ENCODE measurements at places on chromosomes 3 and 15.

- DNase-seq, result no peak
Observed at GRCh38 chr3:43644443-43644842, 22.6 kb upstream of the ANO10 start.

DNA sequence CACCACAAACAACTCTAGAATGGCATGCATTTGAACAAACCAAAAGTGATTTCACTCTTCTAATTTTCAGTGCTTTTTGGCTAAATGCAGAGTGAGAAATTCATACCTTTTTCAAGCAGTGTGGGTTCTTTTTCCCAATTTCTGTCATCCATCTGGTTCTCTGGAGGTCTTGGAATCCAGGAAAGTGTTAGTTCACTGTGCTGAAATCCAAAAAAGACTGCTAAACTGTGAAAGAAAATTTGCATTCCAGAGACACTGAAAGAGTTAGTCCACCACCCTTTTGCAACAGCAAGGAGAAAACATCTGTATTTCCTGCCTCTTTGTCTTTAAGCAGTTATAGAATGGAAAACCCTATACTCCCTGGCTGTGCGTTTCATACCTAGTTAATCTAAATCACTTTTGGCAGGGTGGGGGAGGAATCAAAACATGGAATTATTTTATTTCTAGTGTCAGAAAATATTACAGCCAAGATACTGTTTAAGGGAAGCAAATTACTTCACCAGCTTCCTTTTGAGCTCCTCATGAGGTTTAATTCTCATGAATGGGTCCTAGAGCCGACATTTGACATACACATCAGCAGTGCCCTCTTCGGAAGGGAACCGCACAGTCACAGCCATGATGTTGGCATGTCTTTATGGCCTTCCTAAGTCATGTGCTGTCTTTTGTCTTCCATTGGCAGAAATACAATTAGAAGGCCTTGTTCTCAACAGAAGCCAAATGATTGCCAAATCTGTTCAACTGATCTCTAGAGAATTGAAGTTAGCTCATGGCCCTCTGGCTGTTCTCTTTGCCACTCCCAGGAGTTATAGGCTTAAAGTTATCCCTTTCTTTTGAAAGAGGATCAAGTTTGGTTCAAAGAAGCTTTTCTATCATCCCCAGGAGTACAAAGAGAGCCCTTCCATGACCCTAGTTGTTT is 317.7 kb upstream of the TPRG1 start:
- peak; percentile 21 for DNase-seq

DNA sequence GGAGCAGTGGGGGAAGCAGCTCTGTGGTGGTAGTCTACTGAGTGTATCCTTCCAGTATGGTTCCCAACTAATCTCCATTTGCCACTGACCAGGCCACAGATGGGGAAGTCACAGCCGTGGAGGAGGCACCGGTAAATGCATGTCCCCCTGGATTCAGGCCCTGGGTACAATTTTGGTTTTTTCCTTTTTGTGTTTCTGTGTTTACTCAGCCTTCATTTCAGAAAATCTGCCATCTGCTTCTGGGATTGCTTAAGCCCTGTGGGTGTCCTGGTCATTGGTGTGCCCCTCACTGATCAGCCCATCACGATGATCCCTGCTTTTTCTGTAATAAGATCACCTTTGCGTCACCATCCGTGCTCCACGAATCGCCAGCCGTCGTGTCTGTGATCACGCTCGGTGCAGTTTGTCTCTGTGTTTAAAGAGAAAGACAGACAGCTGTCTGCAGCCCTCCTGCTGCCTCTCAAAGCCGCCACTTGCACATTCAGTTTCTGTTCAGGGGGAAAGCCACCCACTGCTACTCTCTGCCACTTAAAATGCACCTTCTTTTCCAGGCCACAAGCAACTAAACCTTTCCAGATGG is 68.9 kb downstream of the DNASE1L3 start:
- DNase-seq, result no peak

DNA sequence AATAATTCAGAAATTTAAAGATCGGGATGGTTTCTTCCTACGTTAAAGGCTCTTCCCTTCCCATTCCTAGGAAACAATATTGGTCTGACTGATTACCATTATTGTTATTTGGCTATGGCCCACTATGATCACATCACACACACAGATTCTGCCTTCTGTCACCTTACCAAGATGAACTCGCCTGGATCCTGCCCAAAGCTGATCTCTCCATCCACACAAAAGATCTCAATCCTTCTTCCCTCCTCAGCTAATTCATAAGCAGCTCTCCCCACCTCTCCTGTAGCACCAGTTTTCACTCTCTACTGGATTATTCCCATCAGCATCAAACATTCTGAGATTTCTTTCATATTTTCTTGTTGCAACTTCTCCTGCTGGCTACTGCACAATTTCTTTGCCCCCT is 25.0 kb downstream of the PLCL2 start:
- DNase-seq, result no peak

GRCh38 chr15:86322629-86323028 is 243.0 kb downstream of the AGBL1 start:
- DNase-seq, result no peak

GRCh38 chr3:195097331-195098255 is 173.4 kb downstream of the XXYLT1 start:
- DNase-seq, result no peak

DNA sequence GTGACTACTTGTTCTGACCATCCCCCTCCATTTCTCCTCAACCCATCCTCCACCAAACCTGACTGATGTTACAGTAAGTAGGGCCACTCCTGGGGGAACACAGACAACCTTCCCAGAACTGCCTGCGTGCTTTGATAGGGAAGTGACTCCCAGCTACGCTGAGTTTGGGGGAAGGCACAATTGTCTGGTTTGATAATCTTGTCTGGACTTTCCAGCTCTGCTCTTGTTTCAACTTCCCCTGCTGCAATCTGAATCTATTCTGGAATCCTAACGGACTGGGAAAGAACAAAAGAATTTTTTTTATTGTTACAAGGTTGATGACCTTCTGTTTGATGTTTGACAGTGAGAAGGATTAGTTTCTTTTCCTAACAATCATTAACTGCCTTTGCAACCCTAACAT is 895.6 kb downstream of the ROBO1 start:
- DNase-seq, result peak; percentile 57

- DNase-seq, result peak; percentile 8
Observed at GRCh38 chr3:133828576-133829309, 23.1 kb downstream of the SRPRB start.

DNA sequence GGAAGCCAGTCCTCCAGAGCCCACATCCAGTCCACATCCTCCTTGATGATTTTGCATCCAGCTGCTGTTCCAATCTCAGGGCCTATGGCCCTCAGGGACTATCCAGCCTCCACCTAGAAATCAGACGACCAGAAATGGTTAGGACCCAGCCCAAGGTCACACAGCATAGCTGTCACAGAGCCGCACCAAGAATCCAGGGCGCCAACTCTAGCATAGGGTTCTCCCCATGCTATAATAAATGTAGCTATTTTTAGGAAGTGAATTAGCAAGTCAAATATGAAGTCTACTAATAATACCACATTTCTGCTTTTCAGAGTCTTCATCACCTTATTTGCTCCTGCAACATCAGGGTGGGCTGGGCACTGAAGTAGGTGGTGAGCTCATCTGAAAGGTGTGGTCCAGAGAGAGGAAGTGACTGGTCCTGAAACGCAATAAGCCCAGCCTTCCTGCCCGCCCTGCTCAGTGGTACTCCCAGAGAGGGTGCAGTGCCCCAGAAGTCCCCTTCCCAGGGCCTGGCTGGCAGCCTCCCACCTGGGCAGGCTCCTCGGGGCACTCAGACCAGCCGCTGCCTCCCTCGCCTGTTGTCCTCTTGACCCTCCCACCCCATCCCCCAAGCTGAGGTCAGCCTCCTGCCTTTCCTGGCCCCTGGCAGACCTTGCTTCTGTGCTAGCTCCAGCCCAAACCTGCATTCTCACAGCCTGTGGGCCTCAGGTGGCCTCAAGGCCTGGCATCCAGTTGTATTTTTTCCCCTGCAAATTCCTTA is 17.6 kb upstream of the CYP11A1 start:
- DNase-seq, result no peak

- no peak for DNase-seq
Observed at GRCh38 chr3:191634902-191635301, 173.9 kb downstream of the PYDC2 start.

DNA sequence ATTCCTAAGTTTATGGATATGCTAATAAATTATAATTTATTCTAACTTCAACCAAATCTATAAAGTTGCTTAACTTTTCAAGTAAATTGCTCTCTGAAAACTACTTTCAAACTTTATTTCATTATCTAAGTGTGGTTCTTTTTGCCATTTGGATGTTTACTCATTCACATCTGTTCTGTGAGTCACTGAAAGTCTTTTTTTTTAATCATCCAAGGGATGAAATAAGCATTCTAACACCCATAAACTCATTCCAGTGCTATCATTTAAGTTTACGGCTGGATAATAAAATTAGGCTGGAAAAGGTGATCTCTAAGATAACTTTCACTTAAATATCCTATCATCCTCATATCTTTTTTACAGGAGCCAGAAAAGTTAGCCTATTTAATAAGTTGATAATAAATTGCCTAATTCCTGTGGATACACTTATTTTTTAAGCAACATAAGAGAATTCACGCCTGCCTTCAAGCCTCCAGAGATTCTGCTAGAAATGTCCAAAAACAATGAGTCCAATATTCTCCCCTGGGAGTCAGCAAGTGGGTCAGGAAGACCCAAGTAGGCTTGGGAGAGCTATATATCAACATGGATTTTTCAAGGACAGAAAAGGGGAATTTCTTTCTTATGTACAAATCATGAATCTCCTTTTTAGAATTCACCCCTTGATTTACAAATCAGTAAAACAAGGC is 25.8 kb downstream of the SCG3 start:
- no peak for DNase-seq

GRCh38 chr15:66542896-66543295 is 22.9 kb downstream of the LCTL start:
- no peak for DNase-seq

DNA sequence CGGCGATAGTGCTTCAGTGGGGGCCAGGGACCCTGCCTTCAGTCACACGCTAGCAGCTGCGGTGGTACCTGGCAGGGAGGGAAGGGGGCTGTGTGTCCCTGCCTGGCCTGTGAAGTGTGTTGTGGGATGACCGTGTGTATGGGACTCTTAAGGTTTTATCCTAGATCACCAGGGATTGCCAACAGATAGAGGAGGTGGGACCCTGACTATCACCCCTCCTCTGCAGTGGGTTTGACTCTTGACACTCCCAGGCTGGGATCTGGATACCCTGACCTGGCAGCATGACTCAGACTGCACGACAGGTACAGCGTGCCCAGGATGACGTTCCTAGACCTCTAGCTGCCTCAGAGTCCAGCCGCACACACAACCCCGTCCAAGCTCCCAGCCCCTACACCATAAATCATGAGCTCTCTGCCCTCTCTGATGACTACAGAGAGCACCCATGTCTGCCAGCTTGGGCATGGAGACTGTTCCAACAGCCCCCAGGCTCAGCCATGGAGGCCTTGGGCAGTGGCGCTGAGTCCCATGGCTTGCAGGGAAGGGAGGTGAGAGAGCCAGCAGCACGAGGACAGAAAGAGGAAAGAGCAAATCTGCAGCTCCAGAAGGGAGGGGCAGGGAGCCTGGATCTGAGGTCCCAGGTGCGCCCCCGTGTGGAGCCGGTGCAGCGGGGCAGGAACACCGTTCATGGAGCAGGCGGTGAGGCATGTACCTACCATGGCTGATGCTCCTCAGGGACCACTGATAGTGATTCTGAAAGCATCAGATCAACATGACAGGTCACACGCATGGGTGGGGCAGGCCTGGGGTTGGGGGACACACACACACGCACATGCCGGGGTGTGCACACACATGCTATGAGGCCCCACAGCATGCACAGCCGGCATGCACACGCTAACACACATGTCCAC is 71.0 kb downstream of the ADAMTS7 start:
- DNase-seq, result peak; percentile 53

- no peak for DNase-seq
Observed at GRCh38 chr3:156350781-156351180, 204.1 kb downstream of the SSR3 start.

- no peak for DNase-seq
Observed at GRCh38 chr3:187798126-187798525, 52.9 kb upstream of the BCL6 start.

GRCh38 chr3:28947751-28948150 is 333.1 kb upstream of the RBMS3 start:
- DNase-seq, result no peak

DNA sequence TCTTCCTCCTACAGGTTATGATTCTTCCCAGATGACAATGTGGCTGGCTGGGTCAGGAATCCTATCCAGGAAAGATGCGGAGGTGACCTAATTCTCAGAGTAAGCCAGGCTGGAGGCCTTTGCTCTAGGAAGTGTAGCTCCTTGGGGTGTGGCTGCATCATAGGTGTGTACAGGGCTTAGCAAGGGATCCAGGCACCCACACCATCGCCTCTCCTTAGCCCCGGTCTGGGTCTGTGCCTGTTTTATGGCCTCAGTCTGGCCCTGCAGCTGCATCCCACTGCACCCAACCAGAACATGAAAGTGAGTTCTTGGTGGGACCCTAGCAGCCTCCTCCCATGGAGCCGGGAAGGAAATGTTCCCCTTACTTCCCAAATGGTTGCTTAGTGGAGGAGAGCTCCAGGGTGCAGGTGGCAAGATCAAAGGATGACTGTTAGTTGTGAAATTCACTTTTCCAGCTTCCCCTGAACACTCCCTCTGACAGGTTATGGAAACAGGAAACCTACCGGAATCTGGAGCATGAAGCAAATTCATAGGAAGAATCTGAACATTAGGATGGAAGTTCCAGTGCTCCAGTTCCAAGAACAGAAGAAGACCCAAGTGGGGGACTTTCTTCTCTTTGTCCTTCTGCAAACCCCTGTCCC is 2.7 kb upstream of the AMOTL2 start:
- no peak for DNase-seq

All from eye (tissue), 1 donor.